AG09319 (cell line): ENCODE measurements at places on chromosomes 13 and 19.

- DNase-seq = no peak
Observed at GRCh38 chr13:76687467-76687866, 198.7 kb downstream of the KCTD12 start.

DNA sequence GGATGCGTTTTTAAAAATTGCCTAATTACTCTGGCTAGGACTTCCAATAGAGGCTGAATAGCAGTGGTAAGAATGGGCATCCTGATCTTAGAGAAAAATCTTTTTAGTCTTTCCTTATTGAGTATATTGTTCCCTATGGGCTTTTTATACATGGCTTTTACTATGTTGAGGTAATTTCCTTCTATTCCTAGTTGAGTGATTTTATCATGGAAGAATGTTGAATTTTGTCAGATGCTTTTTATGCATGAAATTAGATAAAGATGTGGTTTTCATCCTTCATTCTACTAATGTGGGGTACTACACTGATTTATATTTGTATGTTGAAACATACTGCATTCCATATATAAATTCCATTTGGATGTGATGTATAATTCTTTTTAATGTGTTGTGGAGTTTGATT lies 2673.8 kb downstream of the PCDH9 start:
- DNase-seq = no peak

GRCh38 chr19:31125071-31125470 lies 224.2 kb downstream of the TSHZ3 start:
- no peak for DNase-seq

DNA sequence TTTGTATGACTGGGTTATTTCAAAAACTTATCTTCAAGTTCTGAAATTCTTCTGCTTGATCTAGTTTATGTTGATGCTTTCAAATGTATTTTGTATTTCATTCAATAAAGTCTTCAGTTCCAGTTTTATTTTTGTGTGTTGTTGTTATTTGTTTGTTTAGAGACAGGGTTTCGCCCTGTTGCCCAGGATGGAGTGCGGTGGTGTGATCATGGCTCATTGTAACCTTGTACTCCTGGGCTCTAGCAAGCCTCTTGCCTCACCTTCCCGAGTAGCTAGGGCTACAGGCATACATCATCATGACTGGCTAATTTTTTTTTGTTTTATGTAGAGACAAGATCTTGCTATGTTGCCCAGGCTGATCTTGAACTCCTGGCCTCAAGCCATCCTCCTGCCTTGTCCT lies 40.3 kb upstream of the ARHGEF7 start:
- no peak for DNase-seq

GRCh38 chr19:13989487-13989886 lies 16.6 kb downstream of the RFX1 start:
- DNase-seq = no peak

DNA sequence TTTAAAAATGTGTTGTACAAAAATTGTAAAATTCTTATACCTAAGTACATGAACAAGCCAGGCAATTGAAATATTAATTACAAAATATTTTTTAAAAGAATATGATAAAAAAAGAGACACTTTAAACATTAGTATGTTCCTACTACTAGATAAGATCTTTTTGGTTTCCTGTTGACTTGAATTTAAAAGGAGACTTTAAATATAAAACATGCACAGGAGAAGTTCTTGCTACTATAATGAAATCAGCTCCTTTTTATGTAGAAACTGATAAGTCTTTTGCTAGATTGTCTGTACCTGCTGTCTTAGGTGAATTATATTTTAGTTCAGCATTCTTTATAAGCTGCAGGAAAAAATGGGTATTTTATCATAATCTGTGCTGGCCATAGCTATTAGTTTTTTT lies 140.2 kb downstream of the TNFSF13B start:
- DNase-seq = no peak

DNA sequence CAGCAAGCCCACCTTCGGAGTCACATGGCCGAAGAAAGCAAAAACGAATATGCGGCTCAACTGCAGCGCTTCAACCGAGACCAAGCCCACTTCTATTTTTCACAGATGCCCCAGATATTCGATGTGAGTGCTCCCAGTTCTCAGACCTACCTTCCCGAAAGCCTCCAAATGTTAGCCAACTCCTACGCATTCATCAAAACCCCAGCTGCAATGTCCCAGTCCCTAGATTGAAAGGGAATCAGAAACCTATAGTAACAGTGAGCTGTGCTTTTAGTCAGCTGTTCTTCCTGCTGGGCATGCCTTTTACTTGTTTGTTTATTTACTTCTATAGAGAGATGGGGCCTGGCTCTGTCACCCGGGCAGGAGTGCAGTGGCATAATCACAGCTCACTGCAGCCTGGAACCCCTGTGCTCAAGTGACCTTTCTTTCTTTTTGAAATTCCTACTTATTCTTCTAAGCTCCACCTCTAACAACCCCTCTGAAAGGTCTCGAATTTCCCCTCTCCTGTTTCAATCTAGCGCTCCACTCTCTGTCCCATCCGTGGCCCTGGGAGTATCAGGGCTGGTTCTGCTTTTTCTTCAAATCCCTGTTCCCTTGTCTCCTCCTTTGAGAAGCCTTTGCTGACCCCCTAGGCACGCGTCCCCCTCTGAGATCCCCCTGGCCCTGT lies 4.4 kb downstream of the TRIP10 start:
- DNase-seq = no peak

DNA sequence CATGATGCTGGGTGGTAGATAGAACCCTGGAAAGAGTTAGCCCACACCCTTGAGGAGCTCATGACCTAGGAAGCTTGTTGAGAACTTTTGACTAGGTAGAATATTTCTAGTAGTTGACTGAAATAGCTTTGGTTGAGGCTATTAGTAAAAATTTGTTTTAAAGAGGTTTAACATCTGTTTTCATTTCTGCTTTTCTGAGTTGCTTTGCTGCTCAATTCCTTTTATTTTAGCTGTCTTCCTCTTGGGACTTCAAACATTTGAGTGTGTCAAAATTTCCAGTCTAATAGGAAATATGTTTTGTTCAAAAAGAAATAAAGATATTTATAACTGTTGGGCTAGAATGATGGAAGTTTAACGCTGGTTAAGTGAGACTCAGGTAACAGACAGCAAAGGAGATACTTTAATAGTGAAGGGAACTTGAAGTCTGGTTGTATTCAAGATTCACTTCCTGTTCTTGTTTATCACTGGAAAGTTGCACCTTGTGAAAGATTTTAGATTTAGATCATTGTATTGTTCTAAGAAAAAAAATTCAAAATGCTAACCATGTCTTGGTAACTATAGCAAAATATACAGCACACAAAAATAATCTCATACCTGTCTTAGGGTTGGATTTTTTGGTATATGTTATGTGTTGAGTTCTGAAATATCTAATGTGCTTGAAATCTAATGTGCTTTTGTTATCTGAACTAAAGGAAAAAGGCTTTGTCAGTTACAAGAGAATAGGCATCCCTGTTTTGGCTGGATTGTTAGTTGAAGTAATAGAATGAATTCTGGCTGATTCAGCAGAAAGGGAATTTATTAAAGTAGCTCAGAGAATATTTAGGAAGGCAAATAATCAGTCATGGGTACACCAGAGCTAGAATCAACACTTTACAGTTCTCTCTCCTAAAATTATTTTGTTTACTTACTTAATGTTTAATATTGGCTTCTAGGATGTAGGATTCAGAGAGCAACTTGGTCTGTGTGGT lies 24.4 kb upstream of the GPR18 start:
- no peak for DNase-seq

DNA sequence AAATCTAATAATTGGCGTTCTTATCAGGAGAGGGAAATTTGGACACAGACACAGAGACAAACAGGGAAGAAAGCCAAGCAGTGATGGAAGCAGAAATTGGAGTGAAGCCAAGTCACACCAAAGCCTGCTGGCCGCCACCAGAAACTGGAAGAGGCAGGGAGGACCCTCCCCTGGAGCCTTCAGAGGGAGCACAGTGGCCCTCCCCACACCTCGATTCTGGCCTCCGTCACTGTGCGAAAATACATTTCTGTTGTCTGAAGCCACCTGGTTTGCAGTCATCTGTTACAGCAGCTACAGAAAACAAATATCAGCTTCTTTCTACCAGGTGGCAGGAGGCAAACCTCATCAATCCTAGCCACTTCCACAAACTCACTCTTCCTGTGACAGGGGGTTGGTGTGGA lies 8.3 kb upstream of the TLE6 start:
- no peak for DNase-seq

GRCh38 chr13:95174517-95174916 lies 126.7 kb downstream of the ABCC4 start:
- no peak for DNase-seq

DNA sequence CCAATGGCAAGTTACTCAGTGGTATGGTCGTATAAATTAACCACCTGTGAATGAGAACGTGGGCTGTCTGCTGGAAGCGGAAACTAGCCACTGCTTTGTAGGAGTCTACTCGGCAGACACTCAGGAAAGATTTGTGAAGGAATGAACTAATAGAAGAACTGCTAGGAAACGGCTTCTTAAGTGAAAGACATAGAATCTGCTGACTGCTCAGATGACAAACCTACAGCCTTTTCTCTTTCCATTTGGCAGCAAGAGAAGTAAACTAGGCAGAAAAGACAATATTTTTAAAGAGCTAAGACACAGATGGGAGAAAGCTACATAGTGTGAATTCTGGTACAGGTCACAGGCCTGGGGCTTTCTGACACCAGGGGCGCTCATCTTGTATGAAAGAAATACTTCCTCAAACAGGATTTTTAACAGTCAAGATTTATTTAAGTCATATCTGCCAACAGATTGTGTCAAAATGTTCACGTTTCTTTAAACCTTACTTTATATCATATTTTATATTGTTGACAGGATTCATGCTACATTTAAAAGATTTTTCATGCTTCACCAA lies 78.4 kb downstream of the MIPEP start:
- DNase-seq = no peak

- DNase-seq = no peak
Observed at GRCh38 chr19:43318203-43318602, 35.3 kb upstream of the CD177 start.

DNA sequence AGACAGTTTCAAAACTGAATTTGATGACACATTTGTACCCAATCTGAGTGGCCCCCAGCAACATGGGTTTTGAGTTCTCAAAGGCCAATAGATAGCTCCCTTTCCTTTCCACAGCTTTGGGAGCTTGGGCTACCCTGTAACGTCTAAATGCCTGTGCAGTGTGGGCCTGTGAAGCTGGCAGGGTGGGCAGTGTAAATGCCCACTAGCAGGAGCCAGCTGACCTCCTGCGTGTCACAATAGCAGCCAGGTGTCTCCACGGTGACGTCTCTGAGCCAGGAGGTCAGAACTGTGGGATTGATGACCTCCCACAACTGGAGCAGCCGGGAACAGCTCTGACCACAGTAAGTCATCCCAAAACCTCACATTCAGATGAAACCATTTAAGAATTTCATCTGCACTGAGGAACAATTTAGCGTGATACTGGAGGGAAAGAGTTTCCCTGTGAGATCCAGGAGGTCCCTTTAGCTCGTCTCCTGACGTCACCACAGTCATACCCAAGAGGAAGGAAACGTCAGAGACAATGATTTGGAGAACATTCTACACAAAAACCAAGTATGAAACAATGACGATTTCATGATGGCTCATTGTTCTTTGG lies at the start of gene IPO5:
Gene IPO5, plus strand, starts transcription at position 300 of the 595 bp plus-strand sequence. CDS start 23,022 bp downstream, outside the sequence.
- DNase-seq = no peak

GRCh38 chr19:4619668-4620294 lies 19.5 kb upstream of the TNFAIP8L1 start:
- no peak for DNase-seq

DNA sequence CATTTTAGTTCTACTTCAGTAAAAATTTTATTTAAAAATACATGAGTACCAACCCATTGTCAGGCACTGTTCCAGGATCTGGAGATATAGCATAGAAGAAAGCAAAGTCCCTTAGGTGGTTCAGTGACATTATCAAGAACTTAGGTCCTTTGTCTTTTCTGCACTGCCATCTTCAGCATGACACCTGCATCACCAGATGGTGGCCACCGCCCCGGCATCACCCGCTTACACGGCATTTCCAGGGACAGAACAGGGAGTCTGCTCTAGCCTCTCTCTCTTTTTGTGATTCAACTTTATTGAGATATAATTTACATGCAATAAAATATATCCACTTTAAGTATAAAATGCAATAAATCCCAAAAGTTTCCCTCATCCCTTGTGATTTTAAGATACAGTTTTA lies 23.5 kb downstream of the DYRK1B start:
- DNase-seq = no peak

- DNase-seq = no peak
Observed at GRCh38 chr19:49333811-49334288, 1.4 kb upstream of the CD37 start.

GRCh38 chr19:31177246-31177645 lies 172.0 kb downstream of the TSHZ3 start:
- DNase-seq = no peak

DNA sequence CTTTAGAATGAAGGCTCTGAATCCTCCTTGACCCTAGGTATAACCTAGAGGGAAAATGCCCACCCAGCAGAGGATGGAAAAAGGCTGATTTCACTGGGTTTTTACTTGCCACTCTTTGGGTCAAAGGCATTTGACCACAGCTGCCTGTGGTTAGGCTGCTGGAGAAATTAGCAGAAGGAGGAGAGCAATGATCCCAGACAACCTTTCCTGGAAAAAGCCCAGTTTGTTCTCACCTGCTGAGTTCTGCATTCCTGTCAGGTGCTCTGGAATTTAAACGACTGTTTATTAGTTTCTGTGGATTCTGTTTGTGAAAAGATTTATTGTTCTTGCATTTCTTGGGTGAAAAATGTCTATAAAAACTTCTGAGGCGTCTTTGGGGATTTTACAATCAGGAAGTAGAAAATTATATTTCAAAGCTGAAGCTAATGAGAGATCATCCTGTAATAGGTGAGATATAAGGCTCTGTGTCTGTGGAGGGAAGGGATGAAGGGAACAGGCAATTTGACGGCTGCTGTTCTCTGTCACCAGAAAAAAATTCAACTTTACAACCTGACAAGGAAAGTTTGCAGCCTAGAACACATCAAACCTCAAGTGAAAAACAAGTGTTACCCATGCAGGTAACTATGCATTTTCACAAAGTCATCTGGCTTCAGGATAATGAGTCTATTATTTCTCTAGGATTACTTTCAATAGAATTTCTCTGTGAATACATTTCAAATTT lies 519.7 kb downstream of the DIAPH3 start:
- no peak for DNase-seq

GRCh38 chr19:6196361-6196760 lies 60.9 kb downstream of the ACSBG2 start:
- DNase-seq = no peak

GRCh38 chr13:110501188-110501587 lies 60.3 kb downstream of the RAB20 start:
- DNase-seq = no peak

DNA sequence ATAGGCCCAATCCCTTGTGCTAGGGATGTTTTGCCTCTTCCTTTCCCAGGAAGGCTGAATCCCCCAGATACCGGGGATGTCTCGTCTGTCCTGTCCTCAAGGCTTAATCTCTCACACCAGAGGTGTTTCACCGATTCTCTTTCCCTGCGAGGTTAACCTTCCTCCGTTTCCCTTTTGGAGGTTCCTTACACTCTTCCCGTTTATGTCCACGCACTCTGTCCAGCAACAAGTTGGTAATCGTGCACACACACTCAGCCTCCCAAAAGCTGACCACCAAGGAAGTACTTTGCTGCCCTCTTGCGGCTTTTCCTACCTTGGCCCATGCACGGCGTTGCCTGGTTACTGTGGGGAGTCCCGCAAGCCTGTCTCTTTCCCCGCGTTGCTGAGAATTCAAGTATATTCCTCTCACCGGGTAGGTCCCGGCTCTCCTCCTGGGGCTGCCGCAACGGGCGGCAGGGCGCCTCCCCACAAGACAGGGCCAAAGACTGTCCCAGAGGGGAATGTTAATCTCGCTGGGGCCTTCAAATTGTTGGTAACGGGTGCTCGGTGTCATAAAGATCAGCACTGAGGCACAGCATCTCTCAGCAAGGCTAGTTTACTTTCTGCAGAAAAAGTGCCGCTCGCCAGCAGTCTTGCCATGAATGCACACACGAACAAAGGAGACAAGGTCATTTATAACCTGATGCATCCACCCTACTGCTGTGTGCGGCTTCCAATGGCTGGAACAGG lies 36.7 kb upstream of the CD177 start:
- DNase-seq = no peak
